SK-N-SH (cell line): ENCODE measurements at places on chromosomes 2 and 18. TPM values are rescaled to one million over a fixed set of nuclear protein-coding genes. Genes with fewer than 3 reads are reported as not detected.
A peak's percentile ranks its signal among the peaks of the same experiment; 100 is the strongest.

SPDYA gene
- polyA plus RNA-seq: 0.10 TPM in 1 of 2 replicates, not detected in the other

PSD4 gene
- polyA plus RNA-seq: 0.31 and 0.35 TPM in 2 replicates

RAB27B gene
- polyA plus RNA-seq: 0.56 and 0.68 TPM in 2 replicates

LYPD1 gene
- polyA plus RNA-seq: 4.3 and 5.4 TPM in 2 replicates

TCF7L1 gene
- 1.6 and 3.7 TPM in 2 replicates for polyA plus RNA-seq

SULT1C4 gene
- polyA plus RNA-seq: 0.18 and 0.47 TPM in 2 replicates

DNA sequence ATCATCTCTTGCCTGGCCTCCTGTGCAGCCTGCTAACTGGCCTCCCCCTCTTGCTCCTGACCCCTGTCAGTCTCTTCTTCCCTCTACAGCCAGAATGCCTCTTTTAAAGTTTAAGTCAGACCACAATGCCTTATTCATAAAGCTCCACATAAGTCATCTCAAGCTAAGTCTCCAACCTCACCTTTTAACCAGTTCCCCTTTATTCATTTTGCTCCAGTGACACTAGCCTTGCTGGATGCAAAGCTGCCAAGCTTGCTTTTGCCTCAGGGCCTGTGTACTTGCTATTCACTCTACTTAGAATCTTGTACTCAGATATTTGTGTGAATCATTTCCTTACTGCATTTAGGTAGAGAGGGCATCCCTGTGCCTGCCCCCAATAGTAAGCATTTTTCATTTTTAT lies 180.9 kb downstream of the PDE1A start:
- DNase-seq: no peak
- no peak overlapping the region for H3K4me3 ChIP-seq
- H3K27ac ChIP-seq: no peak overlapping the region
- H3K36me3 ChIP-seq: no peaks in the 10 kb centered on the region
- H3K27me3 ChIP-seq: no peaks in the 10 kb centered on the region

- DNase-seq: no peak
- H3K4me1 ChIP-seq: peaks cover 10% of the 10 kb centered on the region; the same call in 1 of the 2 replicates
- H3K4me3 ChIP-seq: no peak overlapping the region
Measured at GRCh38 chr2:179262077-179262660, 2.5 kb downstream of the SESTD1 start.

DNA sequence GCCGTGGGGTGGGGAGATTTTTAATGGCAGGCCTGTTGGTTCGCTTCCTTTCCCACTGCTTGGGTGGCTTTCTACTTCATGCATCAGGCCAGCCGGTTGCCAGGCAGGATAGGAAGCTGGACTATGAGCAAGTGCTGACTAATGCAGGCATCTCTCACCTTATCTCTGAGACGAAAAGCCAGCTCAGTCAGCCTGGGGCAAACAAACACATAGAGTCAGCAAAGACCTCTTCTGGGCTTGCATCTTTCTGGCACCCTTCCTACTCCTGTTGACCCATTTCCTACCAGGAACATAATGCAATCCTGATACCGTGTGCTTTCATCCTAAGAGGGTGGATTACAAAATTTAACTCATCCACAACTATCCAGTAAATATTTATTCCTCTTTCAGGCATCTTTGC lies 416.6 kb upstream of the MEX3C start:
- no peaks in the 10 kb centered on the region for H3K27me3 ChIP-seq
- H3K4me3 ChIP-seq: no peak overlapping the region
- no peak overlapping the region for H3K27ac ChIP-seq
- DNase-seq: peak; percentile 42
- no peaks in the 10 kb centered on the region for H3K36me3 ChIP-seq

DNA sequence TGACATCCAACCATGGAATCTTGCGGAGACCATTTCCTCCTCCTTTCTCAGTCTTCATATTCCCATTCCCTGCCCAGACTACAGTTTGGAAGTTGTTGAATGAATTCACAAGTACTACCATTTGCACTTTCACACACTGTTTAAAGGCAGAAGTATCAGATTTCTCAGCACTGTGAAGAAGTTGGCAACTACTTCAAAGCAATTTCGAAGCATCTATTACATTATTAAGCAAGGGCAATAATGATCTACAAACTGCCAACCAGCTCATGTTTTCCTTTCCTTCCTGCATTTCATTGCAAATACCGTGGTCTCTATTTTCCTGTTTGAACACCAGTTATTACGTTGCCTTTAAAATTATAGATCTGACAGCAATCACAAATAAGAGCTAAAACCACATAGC lies 105.5 kb downstream of the IRS1 start:
- no peak overlapping the region for H3K27ac ChIP-seq
- H3K4me1 ChIP-seq: peaks cover 2% of the 10 kb centered on the region
- no peak for DNase-seq

DNA sequence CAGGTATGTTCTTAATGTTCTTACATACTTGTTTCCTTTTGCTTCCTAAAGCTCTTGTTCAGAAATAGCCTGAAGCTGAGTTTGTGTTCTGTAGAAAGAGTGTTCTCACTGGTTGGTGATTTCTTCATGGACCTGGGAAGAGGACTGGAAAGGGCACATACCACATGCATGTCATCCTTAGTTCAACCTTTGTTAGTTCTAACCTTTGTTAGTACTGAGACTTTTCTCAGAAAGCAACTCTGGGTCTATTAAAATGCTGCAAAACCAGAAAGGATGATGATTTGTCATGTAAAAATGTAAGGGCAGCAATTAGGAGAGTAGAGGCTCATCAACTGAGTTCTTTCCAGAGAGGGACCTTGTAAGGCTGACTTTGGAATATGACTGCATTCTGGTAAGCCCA lies 2.5 kb upstream of the FAP start:
- H3K4me3 ChIP-seq: no peak overlapping the region
- no peaks in the 10 kb centered on the region for H3K27me3 ChIP-seq
- no peak for DNase-seq
- H3K36me3 ChIP-seq: no peaks in the 10 kb centered on the region

DNA sequence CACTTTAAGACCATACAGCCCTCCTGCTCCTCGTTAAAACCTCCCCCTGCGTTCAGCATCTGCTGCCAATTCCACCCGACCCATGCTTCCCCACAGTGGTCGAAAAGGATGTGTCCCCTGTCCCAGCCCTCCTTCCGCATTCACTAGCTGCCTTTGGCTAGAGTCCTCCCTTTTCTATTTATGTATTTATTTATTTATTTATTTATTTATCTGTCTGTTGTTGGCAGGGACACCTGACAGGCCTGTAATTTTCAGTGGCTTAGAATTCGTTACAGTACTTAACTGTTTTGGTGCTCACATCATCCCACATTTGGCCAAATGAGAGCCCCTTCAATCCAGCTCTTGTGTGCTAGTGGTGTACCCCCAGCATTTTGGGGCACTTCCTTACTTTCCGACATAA lies 50.8 kb downstream of the GNAL start:
- no peak for DNase-seq
- H3K27me3 ChIP-seq: peaks cover 62% of the 10 kb centered on the region
- no peak overlapping the region for H3K27ac ChIP-seq
- H3K4me1 ChIP-seq: no peaks in the 10 kb centered on the region
- no peak overlapping the region for H3K4me3 ChIP-seq
- H3K36me3 ChIP-seq: no peaks in the 10 kb centered on the region

GRCh38 chr2:24892928-24893327 lies 27.1 kb downstream of the ADCY3 start:
- H3K36me3 ChIP-seq: peaks cover 14% of the 10 kb centered on the region
- H3K4me3 ChIP-seq: no peak overlapping the region
- no peak overlapping the region for H3K27ac ChIP-seq

DNA sequence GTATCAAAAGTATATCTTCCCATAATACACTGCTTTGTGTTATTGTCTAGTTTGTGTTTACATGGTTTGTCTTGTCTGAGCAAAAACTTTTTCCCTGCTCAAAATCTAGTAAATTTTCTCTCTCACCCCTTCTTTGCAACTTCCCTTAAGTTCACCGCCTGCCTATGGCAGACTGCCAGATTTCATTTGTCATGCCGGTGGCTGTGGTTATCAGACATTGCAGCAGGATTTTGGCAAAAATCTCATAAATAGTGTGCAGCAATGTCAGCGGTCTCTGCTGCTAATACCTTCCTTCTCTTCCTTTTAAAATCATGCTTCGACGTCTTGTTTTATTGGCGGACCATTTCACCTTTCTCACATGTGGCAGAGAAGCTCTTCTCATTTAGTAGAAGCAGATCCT lies 45.6 kb upstream of the TMEM178A start:
- DNase-seq: peak; percentile 27
- H3K36me3 ChIP-seq: no peaks in the 10 kb centered on the region
- H3K27ac ChIP-seq: no peak overlapping the region
- peaks cover 3% of the 10 kb centered on the region for H3K4me1 ChIP-seq
- no peaks in the 10 kb centered on the region; the same call in 1 of the 2 replicates for H3K27me3 ChIP-seq
- H3K4me3 ChIP-seq: no peak overlapping the region

DNA sequence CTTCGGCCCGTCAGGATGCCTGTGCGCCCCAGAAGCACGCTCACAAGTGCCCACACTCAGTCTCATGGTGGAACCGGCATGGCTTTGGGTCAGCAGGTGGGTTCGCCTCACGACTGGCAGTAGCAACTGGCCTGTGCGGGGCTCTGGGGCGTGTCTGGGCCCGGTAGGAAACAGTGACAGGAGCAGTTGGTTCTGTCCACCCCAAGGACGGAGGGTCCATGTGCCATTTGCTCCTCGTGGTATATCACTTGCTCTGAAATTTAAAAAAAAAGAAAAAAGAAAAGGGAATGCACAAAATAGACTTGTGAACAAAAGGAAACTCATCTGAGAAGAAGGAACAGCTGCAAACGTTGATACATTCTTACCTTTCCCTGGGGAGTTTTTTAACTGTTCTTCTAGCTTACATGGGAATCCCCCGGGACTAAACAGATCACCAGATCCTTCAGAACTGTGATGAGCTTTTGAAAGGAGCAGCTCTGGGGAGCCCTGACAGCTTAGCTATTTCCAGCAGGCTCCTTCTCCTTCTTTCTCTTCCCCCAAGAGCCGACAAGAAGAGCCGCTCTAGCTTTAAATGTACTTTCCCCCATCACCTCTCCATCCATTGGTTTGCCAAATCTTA lies 42.8 kb downstream of the TRAPPC12 start:
- no peak overlapping the region for H3K4me3 ChIP-seq
- H3K27me3 ChIP-seq: no peaks in the 10 kb centered on the region
- peaks cover 16% of the 10 kb centered on the region; the same call in 1 of the 2 replicates for H3K4me1 ChIP-seq
- H3K27ac ChIP-seq: no peak overlapping the region

GRCh38 chr2:215451012-215451756 lies 15.3 kb upstream of the FN1 start:
- no peak for DNase-seq
- H3K4me3 ChIP-seq: no peak overlapping the region
- no peaks in the 10 kb centered on the region for H3K36me3 ChIP-seq
- no peak overlapping the region for H3K27ac ChIP-seq

DNA sequence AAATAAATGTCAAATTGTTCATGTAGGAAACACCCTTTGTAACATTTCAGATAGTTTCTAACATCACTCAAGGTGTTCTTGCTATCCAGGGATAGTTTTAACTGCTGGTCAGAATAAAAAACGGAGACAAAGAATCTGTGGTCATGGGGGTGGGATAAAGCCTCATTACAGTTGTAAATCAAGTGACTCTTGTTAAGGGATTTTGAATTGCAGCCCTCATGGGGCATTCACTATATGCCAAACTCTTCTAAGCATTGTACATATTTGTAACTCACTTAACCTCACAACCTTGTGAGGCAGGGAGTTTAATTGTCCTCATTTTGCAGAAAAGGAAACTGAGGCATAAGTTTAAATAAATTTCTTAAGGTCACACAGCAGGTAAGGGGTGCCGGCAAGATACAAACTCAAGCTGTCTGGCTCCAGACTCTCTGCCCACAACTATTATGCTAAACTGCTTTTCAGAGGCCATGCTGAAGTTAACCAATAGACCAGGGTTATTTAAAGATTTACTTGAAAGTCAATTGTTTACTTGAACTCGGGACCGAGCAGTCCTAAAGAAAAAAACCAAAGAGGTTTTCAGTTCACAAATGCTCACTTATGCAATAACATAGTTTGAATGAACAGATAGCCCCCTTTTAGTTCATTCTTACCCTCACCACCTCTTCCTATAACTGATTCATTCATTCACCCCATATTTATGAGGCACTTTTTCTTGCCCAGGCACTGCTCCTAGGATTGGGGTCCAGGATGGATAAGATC lies 121.6 kb upstream of the FZD5 start:
- no peaks in the 10 kb centered on the region for H3K27me3 ChIP-seq
- H3K4me3 ChIP-seq: no peak overlapping the region
- no peaks in the 10 kb centered on the region for H3K36me3 ChIP-seq
- H3K4me1 ChIP-seq: no peaks in the 10 kb centered on the region
- no peak overlapping the region for H3K27ac ChIP-seq
- DNase-seq: no peak

DNA sequence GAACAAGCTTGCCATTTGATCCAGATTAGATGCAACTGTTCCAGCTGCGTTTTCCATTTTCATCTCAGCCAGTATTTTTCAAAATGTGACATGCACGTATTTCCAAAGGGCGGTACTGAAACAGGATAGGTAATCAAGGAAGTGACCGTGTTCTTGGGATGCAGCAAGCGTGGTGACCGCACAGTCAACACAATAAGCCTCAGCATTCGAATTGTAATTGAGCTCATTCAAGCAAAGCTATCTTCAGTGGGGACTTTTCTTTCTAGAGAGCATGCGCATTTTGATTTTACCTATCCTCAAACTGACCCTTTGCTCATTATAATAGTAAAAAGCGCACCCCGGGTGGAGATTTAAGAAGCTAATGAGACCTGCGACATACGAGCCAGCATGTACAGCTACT lies 3.4 kb upstream of the ALPP start:
- H3K4me1 ChIP-seq: no peaks in the 10 kb centered on the region
- no peak overlapping the region for H3K27ac ChIP-seq
- H3K36me3 ChIP-seq: no peaks in the 10 kb centered on the region
- no peak overlapping the region for H3K4me3 ChIP-seq
- no peaks in the 10 kb centered on the region; the same call in 1 of the 2 replicates for H3K27me3 ChIP-seq

- no peak overlapping the region for H3K4me3 ChIP-seq
- H3K27me3 ChIP-seq: no peaks in the 10 kb centered on the region
- H3K27ac ChIP-seq: no peak overlapping the region
Measured at GRCh38 chr18:13253786-13254688, 35.5 kb downstream of the LDLRAD4 start.

DNA sequence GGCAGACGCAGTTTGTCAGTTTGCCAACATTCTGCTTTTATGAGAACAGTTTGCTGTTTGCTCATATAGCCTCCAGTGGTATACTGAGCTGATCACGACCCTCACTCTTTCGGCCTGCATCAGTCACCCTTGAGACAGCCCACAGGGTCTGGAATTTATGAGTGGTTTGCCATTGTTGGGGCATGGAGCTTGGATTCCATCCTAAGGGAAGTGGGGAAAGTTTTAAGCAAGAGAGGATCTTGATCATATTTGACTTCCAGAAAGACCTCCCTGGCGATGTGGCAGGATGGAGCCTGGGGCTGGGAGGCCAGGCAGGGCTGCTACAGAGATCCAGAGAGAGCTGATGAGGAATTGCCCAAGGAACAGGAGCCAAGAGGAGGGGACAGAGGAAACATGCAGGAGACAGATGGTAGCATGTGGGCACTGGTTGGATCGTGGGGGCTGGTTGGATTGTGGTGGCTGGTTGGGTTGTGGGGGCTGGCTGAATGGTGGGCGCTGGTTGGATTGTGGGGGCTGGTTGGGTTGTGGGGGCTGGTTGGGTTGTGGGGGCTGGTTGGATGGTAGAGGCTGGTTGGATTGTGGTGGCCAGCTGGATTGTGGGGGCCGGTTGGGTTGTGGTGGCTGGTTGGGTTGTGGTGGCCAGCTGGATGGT lies 27.3 kb upstream of the GPR17 start:
- no peak overlapping the region for H3K27ac ChIP-seq
- no peaks in the 10 kb centered on the region for H3K27me3 ChIP-seq
- H3K4me3 ChIP-seq: no peak overlapping the region
- no peaks in the 10 kb centered on the region for H3K4me1 ChIP-seq
- no peaks in the 10 kb centered on the region for H3K36me3 ChIP-seq

GRCh38 chr2:230700447-230700846 lies 12.2 kb upstream of the CAB39 start:
- DNase-seq: no peak
- H3K4me1 ChIP-seq: no peaks in the 10 kb centered on the region
- no peak overlapping the region for H3K27ac ChIP-seq
- no peaks in the 10 kb centered on the region for H3K36me3 ChIP-seq
- H3K27me3 ChIP-seq: no peaks in the 10 kb centered on the region
- H3K4me3 ChIP-seq: no peak overlapping the region
